WTC11 (cell line): ENCODE measurements at places on chromosomes 4 and X. TPM values are rescaled to one million over a fixed set of nuclear protein-coding genes. Genes with fewer than 3 reads are reported as not detected.

GRCh38 chr4:121477079-121477478 is 96.3 kb upstream of the QRFPR start:
- DNase-seq: no peak
- H3K36me3 ChIP-seq: peaks cover 11% of the 10 kb centered on the region; the same call in 1 of the 2 replicates
- H3K4me1 ChIP-seq: peaks cover 3% of the 10 kb centered on the region
- no peak overlapping the region for H3K4me3 ChIP-seq
- no peaks in the 10 kb centered on the region; the same call in 1 of the 2 replicates for H3K27me3 ChIP-seq
- no peak overlapping the region for H3K27ac ChIP-seq

DNA sequence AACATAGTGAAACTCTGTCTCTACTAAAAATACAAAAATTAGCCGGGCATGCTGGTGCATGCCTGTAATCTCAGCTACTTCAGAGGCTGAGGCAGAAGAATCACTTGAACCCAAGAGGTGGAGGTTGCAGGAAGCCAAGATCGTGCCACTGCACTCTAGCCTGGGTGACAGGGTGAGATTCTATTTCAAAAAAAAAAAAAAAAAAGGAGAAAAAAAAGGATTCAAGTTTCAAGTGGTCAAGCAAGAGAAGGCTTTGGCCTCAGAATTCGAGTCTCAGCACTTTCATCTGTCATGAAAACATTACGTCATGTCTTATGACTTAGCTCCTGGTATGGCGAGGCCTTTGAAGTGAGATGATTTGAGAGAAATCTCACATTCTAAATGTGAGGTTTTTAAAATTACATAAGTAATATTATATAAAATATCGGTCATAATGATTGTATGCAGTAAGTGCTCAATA is 21.2 kb upstream of the DHRSX start:
- H3K36me3 ChIP-seq: no peaks in the 10 kb centered on the region
- H3K27me3 ChIP-seq: no peaks in the 10 kb centered on the region
- no peak overlapping the region for H3K27ac ChIP-seq
- no peak overlapping the region for H3K4me3 ChIP-seq

DNA sequence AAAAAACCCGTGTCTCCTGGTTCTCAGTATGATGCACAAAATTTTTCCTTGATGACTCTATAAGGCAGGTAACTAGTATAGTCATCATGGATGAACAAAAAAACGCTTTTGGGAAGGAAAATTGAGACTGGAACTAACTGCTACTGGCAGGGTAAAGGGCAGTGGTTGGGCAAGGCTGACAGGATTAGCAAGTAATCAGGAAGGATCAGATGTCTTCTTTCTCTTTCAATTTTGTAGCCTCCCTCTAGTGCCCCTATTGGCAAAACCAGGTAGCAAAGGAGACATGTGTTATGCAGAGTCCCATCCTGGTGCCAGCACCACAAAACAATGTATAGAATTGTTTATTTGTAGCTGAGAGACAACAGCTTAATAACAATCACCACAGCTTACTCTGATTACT is 12.8 kb upstream of the SLITRK4 start:
- no peak for DNase-seq
- peaks cover 21% of the 10 kb centered on the region for H3K36me3 ChIP-seq
- no peak overlapping the region for H3K4me3 ChIP-seq
- no peak overlapping the region for H3K27ac ChIP-seq

DNA sequence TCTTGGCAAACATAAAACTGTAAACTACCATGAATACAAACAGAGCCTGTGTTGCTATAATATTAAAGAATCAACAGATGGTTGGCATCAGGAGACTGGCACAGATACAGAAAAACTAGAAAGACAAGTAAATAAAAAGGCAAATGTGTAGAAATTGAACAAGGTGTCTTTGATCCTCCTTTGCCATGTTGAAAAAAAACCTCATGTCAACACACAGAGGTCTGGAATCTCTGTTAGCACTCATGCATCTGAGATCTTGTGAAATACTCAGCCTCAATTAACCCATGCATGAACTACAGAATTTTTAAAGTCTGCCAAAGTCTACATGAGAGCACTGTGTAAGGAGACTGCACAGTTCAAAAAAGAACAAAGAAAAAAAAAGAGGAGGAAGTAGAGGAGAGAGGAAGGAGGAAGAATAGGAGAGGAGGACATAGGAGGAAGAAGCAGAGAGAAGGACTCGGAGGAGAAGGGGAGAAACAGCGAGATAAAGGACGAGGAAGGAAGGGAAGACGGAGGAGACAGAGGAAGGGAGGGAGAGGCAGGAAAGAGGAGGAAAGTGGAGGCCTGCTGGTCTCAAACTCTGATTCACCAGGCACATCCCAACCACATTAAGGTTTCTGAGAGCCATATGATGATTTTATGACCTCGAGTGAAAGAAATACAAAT is 52.8 kb downstream of the PRDM5 start:
- H3K36me3 ChIP-seq: no peaks in the 10 kb centered on the region
- peaks cover 35% of the 10 kb centered on the region for H3K4me1 ChIP-seq
- H3K27ac ChIP-seq: peak overlapping the region; percentile 16
- H3K4me3 ChIP-seq: no peak overlapping the region
- no peaks in the 10 kb centered on the region for H3K27me3 ChIP-seq

DNA sequence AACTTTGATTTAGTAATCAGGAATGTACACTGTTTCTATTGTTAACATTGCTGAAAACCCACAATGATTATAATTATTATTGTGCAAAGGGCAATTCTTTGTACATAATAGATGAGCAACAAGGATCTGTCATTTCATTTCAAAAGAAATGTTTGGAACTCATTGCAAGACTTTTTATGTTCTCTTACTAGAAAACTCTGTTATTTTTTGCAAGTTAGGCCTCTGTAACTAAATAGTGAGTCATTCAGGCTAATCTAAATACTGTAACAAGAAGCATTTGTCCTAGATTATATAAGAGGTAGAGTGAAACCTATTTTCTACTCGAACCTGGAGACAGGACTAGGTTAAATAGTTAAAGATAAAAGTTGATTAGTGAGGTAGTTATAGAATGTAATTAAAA is 93.2 kb upstream of the FAM47B start:
- H3K36me3 ChIP-seq: no peaks in the 10 kb centered on the region
- no peak overlapping the region for H3K27ac ChIP-seq
- no peak overlapping the region for H3K4me3 ChIP-seq
- H3K4me1 ChIP-seq: no peaks in the 10 kb centered on the region
- no peak for DNase-seq

The DMP1 gene
- total RNA-seq: 0.11 TPM in 1 of 3 replicates, not detected in the others

- H3K4me1 ChIP-seq: no peaks in the 10 kb centered on the region
- DNase-seq: no peak
- H3K4me3 ChIP-seq: no peak overlapping the region
- peaks cover 2% of the 10 kb centered on the region for H3K36me3 ChIP-seq
Measured at GRCh38 chrX:88908056-88908455, 161.0 kb downstream of the CPXCR1 start.

The VCX3B gene
- total RNA-seq: not detected in 3 replicates

The GDPD2 gene
- total RNA-seq: 7.0 to 9.3 TPM (median 8.8 TPM) in 3 replicates

DNA sequence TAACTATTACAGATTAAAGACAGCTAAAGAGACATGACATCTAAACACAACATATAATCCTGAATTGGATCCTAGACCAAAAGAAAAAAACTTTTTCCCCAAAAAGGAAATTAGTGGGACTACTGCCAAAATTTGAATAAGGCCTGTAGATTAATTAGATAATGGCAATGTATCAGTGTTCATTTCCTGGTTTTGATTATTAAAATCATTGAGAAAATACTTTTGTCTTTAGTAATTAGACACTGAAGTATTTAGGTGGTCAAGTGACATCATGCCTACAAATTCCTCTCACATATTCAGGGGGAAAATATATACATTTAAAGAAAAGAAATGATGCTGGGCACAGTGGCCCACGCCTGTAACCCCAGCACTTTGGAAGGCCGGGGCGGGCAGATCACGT is 10.4 kb upstream of the USO1 start:
- DNase-seq: no peak
- peak overlapping the region; percentile 36; the same call in 1 of the 2 replicates for H3K27ac ChIP-seq
- peaks cover 18% of the 10 kb centered on the region for H3K36me3 ChIP-seq
- H3K27me3 ChIP-seq: no peaks in the 10 kb centered on the region
- no peak overlapping the region for H3K4me3 ChIP-seq

- no peak overlapping the region for H3K4me3 ChIP-seq
- H3K4me1 ChIP-seq: peaks cover 5% of the 10 kb centered on the region
- no peaks in the 10 kb centered on the region; the same call in 1 of the 2 replicates for H3K27me3 ChIP-seq
- peaks cover 25% of the 10 kb centered on the region for H3K36me3 ChIP-seq
Measured at GRCh38 chrX:47634871-47635575, 5.3 kb upstream of the CFP start.

DNA sequence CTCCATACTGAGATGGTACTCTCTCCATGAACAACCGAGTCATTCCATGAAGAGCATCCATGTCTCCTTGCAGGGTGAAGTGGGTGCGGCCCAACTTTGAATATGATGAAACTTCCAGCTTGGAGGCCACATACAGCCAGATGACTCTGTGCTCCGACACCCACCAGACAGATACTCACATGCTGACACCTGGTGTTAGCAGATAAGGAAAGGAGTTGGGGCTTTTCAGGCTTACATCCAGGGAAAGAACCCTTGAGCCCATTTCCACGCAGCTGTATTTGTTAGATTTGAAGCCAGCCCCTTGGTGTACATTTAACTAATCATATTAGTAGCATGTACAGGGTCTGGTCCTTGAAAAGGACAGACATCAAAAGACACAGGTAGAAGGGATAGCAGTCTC is 62.1 kb upstream of the PRRG3 start:
- H3K4me1 ChIP-seq: peaks cover 5% of the 10 kb centered on the region; the same call in 1 of the 2 replicates
- H3K27ac ChIP-seq: no peak overlapping the region
- H3K36me3 ChIP-seq: no peaks in the 10 kb centered on the region
- H3K4me3 ChIP-seq: no peak overlapping the region

The ATP1B4 gene
- not detected in 3 replicates for total RNA-seq

DNA sequence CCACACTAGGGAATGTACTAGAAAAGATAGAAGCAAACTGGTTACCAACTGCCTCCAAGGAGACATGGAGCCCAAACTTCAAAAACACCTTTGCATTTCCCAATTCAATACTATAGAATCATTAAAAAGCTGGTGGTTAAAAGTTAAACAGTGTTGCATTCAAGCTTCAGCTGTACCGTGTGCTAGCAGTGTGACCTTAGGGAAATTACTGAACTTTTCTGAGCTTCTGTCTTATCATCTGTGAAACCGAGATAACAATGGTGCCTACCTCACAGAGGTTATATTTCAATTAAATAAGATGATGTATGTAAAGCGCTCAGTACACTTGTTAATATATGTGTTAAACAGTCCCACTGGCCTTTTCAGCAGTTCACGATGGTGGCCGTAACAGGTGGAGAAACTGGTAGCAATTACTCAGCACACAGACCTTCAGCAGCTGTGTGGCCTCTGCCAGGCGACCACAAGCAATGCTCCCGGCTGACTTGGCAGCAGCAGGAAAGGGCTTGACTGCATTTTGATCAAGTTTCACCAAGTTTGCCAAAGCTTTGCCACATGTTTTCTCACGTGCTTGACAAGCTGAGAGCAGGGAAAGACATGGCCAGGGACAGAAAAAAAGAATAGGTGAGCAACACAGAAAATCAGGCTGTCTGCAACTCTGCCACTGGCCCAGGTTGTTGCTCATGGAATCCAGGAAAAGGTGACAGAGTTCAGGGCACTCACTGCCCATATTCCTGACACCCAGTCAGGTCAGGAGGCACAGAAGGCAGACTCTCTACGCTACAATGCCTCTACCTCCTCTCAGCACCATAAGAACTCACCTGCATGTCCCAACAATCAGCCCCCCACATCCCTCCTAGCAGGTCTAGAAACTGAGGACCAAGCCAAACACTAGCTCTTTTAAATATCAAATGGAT is 72.1 kb downstream of the PARM1 start:
- H3K27ac ChIP-seq: no peak overlapping the region
- H3K4me3 ChIP-seq: no peak overlapping the region
- H3K4me1 ChIP-seq: peaks cover 23% of the 10 kb centered on the region
- DNase-seq: no peak
- H3K36me3 ChIP-seq: peaks cover 20% of the 10 kb centered on the region

The SSX4B gene
- total RNA-seq: 0.17 TPM in 1 of 3 replicates, not detected in the others

DNA sequence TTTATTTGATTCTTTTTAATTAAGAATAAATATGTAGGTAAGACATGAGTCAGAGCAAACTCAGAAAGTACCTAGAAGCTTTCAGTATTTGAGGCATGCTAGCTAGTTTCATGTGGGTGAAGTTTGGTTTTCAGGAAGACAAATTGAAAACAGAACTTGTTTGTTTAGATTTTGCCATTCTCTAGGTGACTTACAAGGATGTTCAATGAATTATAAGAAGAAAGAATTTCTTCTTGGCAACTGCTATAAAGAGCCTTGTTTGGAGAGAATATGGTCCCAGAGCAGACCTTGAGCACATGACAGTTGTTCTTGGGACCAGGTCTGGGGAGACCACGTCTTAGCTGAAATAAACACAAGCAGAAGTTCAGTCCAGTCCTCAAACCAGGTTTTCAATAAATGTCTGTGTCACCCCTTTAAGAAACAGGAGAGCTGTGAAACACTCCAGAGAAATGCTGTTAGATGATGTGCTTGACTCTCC is 38.0 kb upstream of the IL21 start:
- H3K36me3 ChIP-seq: no peaks in the 10 kb centered on the region
- H3K27me3 ChIP-seq: no peaks in the 10 kb centered on the region; the same call in none of the 2 replicates
- no peak for DNase-seq
- H3K4me1 ChIP-seq: peaks cover 4% of the 10 kb centered on the region; the same call in 1 of the 2 replicates
- no peak overlapping the region for H3K27ac ChIP-seq

The CSAG2 gene
- not detected in 3 replicates for total RNA-seq

The NKX6-1 gene
- 0.09 to 0.14 TPM (median 0.09 TPM) in 3 replicates for total RNA-seq

GRCh38 chr4:153594210-153594609 is 89.9 kb upstream of the TLR2 start:
- peaks cover 37% of the 10 kb centered on the region for H3K36me3 ChIP-seq
- no peak overlapping the region for H3K27ac ChIP-seq
- no peaks in the 10 kb centered on the region for H3K4me1 ChIP-seq
- no peaks in the 10 kb centered on the region for H3K27me3 ChIP-seq
- DNase-seq: no peak

DNA sequence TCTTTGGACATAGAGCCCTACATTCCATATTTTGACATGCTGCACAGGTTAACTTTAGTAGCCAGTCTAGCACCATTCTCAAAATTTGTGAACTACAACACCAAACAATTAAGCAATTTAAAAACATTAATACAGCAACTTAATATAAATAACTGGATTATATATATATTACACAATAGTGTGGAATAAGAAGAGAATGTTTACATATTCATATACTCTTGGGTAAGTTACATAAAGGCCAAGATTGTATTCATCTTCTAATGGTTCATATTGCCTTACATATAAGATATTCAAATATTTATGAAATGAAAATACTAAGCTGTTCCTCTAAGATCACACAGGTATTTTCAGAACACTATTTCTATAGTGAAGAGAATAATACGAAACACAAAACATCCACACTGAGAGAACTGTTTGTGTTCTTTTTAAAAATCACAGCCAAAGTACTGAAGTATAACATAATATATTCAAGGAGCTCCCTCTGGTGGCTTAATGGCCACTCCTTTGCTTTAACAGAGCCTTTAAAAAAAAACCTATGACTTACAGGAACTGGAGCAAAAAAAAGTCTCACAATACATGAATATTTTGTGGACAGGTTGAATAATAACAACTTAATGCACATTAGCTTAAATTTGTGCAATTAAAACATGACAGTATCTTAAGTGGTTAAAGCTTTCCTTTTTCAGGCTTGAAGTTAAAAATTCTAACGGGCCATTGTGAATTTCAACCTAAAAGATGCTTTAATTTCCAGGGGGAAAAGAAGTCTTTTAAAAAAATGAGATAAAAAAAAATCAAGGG is 46.2 kb downstream of the NEK1 start:
- DNase-seq: no peak
- no peaks in the 10 kb centered on the region for H3K4me1 ChIP-seq
- H3K27ac ChIP-seq: peak overlapping the region; percentile 89
- no peaks in the 10 kb centered on the region for H3K27me3 ChIP-seq
- H3K36me3 ChIP-seq: peaks cover 4% of the 10 kb centered on the region; the same call in 1 of the 2 replicates
- no peak overlapping the region for H3K4me3 ChIP-seq

The RPA4 gene
- total RNA-seq: 0.17 to 0.23 TPM in 2 of 3 replicates, not detected in the other

The CTAG1B gene
- total RNA-seq: not detected in 3 replicates
